Stimulated activated CD4-positive, alpha-beta T cell treated with anti-CD3 and anti-CD28 coated beads, Interleukin-2, amount 100 ng/mL, for 24 hours (primary cell): ENCODE measurements at places on chromosomes 5 and 9.

DNA sequence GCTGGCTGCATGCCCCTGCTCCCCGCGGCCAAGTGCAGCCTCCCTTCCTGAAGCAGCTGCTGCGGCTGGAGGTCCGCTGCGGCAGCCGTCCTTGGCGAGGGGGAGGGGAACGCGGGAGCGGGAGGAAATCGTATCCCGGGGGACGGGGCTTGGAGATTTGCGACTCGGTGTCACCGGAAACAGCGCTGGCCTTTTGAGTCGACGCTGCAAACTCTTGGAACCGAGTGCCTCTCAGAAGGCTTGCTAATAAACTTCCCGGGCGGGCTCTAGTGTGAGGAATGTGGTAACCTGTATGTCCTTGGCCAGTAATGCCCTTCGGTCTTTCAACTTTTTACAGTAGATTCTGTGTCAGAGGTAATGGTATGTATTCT, 82.7 kb downstream of the PTPDC1 start:
- DNase-seq: no peak

DNA sequence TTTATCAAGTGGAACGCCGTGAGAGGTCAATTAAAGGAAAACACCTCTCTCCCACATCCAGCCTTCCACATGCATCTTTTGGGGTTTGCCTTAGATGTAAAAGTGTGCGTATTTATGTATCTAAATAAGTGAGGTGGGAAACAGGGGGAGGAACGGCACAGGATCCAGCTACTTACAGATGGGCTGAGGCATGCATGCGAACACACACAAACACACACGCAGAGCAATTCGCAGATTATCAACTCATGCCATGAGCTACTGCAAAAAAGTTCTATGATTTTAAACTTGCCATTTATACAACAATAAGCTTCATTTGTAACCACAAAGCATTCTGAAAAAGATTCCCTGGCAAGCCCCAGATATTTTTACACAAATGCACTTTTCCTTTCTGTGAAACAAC, 242.1 kb downstream of the BNC2 start:
- no peak for DNase-seq

GRCh38 chr5:112083623-112084022, 326.6 kb upstream of the NREP start:
- no peak for DNase-seq

DNA sequence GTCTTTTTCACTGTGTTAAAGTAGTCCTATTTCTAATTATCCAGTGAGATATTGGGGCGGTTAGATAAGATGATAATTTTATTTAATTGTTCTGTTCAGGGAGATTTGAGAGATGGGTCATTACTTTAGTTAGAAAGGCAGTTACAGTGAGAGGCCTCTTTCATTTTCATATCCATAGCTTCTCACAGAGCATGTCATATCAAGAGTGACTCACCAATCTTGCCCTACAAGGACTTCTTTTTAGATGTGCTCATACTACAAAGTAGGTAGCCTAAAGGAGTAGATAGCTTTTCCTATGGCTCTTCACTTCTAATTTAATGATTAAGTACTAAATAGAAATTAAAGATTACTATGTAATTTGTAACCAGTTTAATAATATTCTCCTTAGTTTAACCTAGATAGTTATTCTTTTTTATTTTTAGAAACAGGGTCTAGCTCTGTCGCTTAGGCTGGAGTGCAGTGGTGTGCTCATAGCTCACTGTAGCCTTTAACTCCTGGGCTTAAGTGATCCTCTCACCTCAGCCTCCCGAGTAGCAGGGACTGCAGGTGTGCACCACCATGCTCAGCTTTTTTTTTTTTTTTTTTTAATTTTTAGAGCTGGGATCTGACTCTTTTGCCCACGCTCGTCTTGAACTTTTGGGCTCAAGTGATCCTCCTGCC, 71.0 kb downstream of the FER start:
- DNase-seq: no peak

DNA sequence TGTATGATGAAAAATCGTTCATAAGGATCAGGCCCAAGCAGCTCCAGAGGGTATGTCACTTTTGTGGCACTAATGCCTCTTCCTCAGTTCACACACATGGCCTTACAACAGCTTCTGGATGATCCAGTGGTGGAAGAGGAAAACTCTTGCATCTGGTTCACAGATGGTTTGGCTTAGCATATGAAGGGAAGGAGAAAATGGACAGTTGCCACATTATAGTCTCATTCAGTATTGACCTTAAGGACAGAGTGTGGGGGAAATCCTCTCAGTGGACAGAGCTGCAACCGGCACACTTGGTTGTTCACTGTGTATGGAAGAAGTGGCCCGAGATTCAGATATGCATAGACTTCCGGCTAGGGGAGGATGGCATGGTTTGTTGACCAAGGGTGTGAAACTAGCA, 22.8 kb downstream of the C9orf57 start:
- no peak for DNase-seq

- no peak for DNase-seq
Measured at GRCh38 chr5:178940569-178941360, at the start of gene ZNF454. Gene ZNF454 (plus strand): TSS chr5:178941198. CDS start chr5:178942792, 1,594 bp downstream.

DNA sequence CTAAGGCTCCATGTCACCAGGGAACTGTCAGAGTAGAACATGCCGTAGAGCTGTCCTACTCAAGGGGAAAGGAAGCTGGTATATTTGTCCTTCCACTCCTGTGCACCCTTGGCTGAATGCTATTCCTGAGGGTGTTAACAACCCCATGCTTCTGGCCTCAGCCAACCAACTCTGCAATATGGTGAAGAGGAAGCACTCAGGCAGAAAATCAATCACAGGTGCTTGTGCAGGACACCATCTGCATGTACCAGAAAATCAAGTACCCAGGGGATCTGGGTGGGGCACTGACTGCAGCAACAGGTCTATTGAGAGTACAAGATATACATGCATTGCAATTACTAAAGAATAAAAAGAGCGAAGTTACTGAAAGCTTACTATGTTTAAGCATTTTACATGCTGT, 51.4 kb upstream of the NEK6 start:
- no peak for DNase-seq

- DNase-seq: no peak
Measured at GRCh38 chr9:126488881-126489404, 124.8 kb upstream of the LMX1B start.
